CD4-positive, alpha-beta T cell (primary cell): ENCODE measurements at places on chromosomes 3 and 15.

DNA sequence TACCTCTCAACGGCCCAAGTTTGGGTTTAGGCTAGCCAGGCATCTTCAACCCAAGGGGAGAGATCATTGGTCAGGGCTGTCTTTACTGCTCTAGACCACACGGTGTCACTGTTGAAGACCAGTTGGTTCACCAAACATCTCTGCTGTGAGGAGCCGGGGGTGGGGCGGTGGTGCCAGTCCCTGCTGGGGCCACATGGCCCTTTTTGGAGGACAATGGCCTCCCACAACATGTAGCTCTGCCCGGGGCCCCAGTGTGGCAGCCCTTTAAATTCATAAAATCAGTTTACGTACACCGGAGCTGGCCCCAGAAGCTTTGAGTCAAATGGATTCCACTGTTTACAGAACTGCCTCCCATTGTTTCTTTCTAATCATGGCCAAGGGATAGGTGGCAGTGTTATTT lies 19.1 kb upstream of the TM4SF18 start:
- no peak for DNase-seq
- no peaks in the 10 kb centered on the region for H3K4me1 ChIP-seq
- H3K27ac ChIP-seq = no peak overlapping the region
- no peaks in the 10 kb centered on the region for H3K27me3 ChIP-seq

DNA sequence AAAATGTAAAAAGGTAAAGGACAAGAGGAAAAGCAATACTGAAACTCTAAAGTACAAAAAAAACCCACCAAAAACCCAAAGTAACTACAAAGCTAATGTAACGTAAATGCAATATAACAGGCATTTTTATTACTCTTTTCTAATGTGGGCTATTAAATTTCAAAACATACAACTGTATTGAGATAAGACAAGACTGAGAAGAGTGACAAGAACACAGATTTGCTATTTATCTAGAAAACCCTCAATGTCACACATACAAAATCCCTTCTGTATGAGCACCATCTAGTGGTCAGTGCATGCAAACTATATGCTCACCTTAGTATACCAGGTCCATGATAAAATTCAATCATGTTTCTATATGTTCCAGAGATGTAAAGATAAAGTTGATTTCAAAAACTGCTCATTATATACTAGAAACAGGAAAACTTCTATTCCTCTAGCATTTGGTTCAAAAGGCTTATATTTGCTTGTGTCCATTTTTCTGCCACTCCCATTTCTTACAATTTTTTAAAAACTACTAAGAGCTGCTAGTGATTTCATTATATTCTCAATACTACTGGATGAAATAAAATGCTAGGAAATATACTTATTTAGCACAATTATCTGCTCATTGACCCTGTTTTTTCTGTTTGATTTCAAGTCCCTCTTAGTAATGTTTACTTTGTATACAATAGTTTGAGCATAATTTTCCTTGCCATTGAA lies 111.4 kb downstream of the DLG1 start:
- no peaks in the 10 kb centered on the region for H3K27me3 ChIP-seq
- no peak overlapping the region for H3K4me3 ChIP-seq
- no peaks in the 10 kb centered on the region for H3K4me1 ChIP-seq

GRCh38 chr3:143596957-143597642 lies 251.2 kb downstream of the SLC9A9 start:
- H3K27ac ChIP-seq = no peak overlapping the region
- no peaks in the 10 kb centered on the region for H3K36me3 ChIP-seq
- H3K4me1 ChIP-seq = no peaks in the 10 kb centered on the region
- H3K27me3 ChIP-seq = no peaks in the 10 kb centered on the region
- no peak for DNase-seq
- no peak overlapping the region for H3K4me3 ChIP-seq

- no peak overlapping the region for H3K4me3 ChIP-seq
- peaks cover 7% of the 10 kb centered on the region for H3K4me1 ChIP-seq
- DNase-seq = no peak
- no peaks in the 10 kb centered on the region for H3K27me3 ChIP-seq
- no peak overlapping the region for H3K27ac ChIP-seq
- peaks cover 20% of the 10 kb centered on the region for H3K36me3 ChIP-seq
Measured at GRCh38 chr15:64070965-64071851, 22.4 kb downstream of the CIAO2A start.
